ENCODE measurements at places on chromosomes 3 and 15.

DNA sequence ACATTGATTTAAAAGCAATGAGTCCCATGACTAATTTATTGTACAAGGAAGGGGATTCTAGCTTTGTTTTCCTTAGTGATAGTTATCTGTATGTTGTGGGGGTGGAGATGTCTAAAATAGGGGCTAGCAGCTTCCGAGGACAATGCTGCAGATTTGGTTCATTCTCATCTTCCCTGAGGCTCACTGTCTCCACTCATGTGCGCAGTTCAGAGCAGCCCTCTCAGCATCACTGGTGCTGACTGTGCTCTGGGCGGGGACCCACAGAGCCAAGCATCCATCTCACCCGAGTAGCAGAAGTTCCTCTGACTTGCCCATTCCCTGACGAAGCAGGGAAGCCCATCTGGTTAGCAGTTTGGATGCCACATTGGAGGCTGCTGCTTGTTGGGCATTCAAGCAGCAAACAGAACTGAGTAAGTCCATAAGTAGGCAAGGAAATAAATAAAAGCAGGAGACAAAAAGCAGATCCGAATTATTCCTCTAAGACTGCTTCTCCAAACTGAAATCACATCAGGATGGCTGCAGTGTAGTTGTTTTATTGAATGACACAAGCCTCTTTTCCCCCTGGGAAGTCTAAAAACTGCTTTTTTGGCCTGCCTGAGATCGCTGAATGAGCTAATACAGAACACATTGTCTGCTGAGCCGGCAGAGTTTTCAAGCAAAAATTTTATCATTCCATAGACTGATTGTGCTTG is 27.5 kb downstream of the RARB start:
- DNase-seq, result peak; percentile 79

GRCh38 chr3:72231439-72232196 is 446.7 kb upstream of the PROK2 start:
- no peak for DNase-seq

DNA sequence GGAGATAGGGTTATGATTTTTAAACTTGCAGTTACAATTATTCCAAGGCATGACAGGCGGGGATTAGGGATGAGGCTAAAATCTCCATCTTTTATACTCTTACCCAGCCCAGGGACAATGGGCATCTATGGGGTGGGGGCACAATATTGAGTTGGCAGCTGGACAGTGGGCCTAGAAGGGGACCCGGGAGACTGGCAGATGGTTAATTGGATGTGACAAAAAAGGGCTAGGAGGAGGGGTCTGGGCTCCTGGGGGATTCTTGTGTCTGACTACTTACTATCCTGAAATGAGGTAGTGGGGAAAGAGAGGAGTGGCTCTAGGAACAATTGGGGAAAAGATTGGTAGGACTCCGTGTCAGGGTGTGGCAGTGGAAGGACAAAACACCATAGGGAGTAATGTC is 53.0 kb upstream of the ROPN1 start:
- no peak for DNase-seq

DNA sequence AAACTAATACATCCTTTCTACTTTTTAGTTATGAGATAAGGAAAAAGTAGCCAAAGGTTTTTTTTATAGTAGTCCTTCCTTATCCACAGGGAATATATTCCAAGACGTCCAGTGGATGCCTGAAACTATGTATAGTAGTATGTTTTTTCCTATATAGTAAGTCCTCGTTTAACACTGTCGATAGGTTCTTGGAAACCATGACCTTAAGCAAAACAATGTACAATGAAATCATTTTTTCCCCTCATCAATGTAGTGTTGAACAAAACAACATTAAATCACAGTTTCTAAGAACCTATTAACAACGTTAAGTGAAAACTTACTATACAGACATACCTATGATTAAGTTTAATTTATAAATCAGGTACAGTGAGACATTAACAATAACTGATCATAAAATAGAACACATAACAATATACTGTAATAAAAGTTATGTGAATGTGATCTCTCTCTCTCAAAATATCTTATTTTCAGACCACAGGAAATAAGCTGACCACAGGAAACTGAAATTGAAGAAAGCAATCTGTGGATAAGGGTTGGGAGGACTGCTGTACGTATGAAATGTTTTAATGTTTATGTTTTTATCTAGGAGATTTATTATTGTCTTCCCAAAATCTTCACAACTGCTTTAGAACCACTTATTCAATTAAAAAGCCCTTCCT is 20.6 kb downstream of the COPS2 start:
- no peak for DNase-seq

DNA sequence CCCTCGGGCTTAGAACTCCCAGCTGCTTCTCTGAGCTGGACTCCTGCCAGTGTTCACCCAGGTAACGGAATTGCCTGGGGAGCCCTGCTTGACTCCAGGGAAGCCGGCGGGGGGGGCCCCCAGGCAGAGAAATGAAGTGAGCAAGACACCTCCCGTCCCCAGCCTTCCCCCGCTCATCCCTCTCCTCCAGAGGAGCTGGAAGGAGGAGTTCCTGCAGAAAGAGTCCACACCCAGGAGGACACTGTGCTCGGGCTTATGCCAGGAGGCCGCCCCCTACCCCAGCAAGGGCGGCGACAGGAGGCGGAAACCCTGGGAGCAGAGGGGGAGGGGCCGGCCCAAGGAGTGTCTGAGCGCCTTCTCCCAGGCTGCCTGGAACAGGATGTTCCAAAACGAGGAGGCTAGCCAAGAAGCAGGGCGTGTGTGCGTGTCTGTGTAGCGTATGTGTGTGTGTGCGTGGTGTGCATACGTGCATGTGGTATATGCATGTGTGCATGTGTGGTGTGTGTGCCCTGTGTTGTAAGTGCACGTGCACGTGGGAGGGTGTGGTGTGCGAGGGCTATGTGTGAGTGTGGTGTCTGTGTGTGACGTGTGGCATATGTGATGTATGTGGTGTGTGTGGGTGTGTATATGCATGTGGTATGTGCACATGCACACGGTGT is 511.3 kb downstream of the SHQ1 start:
- DNase-seq, result peak; percentile 89

GRCh38 chr15:70154718-70155347 is 57.1 kb upstream of the TLE3 start:
- no peak for DNase-seq

GRCh38 chr15:88658972-88659931 is 20.4 kb downstream of the ISG20 start:
- peak; percentile 86 for DNase-seq

- no peak for DNase-seq
These were observed 16.5 kb upstream of the FAM174B start for GRCh38 chr15:92672102-92672501.

- no peak for DNase-seq
These were observed 125.9 kb downstream of the ATP10A start for GRCh38 chr15:25737218-25737643.

DNA sequence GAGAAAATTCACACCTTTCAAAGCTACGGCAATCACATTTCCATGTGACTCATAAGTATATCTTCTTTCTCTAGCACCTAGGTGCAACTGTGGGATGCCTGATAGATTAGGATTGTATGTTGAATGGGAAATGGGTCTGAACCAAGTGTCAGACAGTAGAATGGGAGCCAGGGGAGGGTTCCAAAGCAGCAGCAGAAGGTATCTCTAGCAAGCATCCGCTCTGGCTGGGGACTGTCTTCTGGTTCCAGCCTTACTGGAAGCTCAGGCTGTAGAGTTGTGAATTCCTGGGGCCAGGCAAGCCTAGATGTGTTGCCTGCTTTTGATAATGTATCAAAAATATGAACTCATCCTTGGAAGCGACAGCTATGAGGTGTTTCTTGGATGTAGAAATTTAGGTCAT is 2.1 kb upstream of the CHL1 start:
- no peak for DNase-seq

- DNase-seq, result no peak
These were observed 7.9 kb downstream of the POPDC2 start for GRCh38 chr3:119652306-119653033.

GRCh38 chr15:48472756-48473155 is 141.5 kb downstream of the DUT start:
- DNase-seq, result no peak

DNA sequence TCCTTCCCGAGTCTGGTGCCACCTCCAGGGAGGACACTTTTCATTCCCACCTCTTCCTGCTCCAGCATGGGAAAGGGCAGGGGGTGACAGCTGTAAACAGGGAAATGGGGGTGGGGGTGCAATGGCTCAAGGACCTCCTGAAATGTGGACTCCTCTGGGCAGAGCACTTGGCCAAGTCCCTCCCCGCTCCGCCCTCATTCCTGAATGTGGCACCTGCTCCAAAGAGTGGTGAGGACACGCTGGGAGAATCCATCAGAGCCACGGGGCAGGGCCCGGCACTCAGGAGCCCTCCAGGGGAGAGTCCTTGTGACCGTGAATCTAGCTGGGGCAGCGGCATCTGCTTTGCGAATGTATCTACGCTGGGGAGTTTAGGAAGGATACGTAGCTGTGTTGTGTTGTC is 11.1 kb upstream of the LINGO1 start:
- DNase-seq, result no peak

GRCh38 chr3:136305879-136306278 is 55.7 kb downstream of the PCCB start:
- DNase-seq, result no peak

DNA sequence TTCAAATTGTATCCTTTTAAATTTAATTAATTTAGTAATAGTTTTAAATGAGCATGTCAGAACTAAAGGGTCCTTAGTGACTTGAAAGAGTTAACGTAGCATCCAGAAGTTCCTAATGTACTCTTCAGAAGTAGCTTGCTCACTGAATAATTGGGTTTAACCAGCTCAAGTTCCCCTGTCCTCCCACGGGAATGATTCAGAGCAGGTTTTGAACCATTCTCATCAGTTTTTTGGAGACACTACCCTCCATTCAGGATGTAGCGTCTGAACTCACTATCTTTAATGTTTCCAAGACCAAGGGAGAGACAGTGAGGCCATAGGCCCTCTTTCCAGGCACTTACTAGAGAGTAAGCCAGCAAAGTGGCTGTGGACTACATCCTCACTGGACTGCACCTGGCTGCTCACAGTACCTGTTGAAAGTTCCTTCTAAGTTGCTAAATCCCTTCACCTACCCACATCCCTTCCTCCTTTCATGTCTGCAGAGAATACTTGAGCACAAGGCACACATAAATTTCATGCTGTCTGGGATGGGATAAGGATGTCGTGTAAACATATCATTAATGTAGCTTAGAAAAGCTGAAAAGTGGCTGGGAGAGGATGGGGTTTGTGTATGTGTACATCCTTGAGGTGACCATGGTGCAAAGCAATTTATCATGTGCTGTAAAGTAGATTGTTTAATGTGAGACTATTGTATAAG is 146.3 kb downstream of the PLCL2 start:
- no peak for DNase-seq

DNA sequence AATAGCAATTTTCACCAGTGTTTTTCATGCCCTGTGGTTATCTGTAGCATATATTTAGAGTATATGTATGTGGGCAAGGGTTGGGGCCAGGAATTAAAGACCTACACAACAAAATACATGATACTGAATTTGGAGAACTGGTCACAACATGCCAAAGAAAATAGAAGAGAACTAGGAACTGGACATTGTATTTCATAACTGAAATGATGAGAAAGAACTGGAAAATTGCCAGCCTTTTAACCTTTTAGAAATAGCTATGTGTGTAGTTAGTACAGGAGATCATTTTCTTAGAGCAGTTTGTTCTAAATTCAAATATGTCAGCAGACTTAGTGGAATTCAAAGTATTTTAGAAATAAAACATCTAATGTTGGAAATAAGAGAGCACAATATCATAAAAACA is 227.1 kb upstream of the CGNL1 start:
- no peak for DNase-seq

- DNase-seq, result no peak
These were observed 9.4 kb downstream of the SNX1 start for GRCh38 chr15:64105113-64105704.

- no peak for DNase-seq
These were observed 42.5 kb upstream of the SRGAP3 start for GRCh38 chr3:9291821-9292410.

DNA sequence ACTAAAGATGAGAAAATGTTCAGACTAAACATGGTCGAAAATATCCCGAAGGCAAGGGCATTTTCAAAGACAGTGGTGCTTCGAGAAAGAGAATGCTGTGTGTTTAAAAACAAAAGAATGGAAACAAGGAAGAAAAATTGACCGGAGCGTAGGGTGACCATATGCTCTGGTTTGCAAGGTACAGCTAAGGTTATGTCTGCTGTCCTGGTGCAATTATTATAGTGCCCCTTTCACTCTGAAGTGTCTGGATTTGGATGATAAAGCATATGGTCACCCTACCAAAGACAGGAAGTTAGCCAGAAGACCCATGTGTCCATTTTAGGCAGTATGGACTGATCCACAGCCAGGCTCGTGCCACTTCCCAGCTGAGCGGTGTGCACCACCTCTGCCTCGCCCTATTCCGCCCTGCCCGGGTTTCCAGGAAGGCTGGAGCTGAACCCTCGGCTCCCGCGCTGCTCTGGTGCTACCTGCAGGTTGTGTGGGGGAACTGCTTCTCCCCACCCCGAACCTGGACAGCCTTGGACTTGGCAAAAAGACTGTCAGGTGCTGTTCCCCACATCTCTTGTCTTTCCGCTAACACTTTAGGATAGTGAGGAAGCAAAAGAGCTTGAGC is 25.2 kb downstream of the GOLGA6D start:
- peak; percentile 70 for DNase-seq

DNA sequence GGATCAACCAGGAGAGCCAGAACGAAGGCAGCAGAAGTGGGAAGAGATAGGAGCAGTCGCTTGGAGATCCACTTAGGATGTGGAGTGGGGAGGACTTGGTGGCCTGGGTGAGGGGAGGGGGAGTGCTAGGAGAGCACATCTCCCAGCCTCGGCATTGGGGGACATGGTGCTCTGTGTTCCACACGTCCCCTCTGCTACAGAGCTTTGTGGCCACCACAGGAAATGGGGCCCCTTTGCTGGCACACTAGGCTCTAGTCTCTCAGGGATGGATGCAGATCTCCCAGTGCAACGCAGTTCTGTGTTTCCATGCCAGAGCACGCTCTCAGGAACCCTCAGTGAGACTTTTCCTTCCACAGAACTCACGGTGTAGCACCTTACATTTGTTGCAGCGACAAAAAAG is 68.8 kb downstream of the CHDH start:
- no peak for DNase-seq

- DNase-seq, result no peak
These were observed 127.4 kb downstream of the B3GALNT1 start for GRCh38 chr3:160977773-160978172.

GRCh38 chr15:85427286-85428028 is 47.1 kb downstream of the AKAP13 start:
- DNase-seq, result no peak

GRCh38 chr3:173241727-173242126 is 100.7 kb upstream of the SPATA16 start:
- DNase-seq, result no peak

DNA sequence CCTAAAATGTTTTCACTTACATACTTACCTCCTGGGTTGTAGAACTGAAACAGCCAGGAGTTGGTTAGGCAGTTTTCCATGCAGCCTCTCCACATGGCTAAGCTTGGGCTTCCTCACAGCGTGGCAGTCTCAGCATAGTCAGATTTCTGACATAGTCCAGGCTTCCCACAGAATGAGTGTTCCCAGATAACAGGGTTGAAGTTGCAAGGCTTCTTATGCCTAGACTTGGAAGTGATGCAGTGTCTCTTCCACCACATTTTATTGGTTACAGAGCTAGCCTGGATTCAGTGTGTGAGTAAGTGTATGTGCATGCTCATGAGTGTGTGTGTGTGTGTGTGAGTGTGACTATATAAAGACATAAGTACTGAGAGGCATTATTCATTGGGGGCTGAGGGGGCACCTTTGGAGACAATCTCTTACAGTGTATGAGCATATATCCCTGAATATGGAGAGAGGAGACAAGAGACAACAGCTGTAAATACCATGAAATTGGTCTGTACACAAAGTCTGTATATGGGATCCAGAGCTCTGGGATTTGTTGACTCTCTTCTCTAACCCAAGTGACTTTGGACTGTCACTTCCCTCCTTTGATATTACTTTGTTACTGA is 78.1 kb downstream of the ZNF621 start:
- DNase-seq, result no peak

All from aorta (tissue), 5 donors.